ENCODE measurements at places on chromosomes 7 and 10.

DNA sequence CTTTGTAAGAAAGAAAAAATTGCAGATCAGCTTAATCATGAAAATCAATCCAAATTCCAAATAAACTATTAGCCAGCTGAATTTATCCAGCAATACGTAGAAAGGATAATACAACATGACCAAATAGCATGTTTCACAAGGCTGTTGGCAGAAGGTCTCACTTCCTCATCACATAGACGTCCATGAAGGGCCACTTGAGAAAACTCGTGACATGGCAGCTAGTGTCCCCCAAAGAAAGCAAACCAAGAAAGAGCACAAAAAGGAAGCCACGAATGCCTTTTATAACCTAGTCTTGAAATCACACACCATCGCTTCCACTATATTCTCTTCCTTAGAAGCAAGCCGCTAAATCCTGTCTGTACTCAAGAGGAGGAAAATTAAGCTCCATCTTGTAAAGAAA, 105.6 kb upstream of the NRBF2 start:
- DNase-seq = no peak

DNA sequence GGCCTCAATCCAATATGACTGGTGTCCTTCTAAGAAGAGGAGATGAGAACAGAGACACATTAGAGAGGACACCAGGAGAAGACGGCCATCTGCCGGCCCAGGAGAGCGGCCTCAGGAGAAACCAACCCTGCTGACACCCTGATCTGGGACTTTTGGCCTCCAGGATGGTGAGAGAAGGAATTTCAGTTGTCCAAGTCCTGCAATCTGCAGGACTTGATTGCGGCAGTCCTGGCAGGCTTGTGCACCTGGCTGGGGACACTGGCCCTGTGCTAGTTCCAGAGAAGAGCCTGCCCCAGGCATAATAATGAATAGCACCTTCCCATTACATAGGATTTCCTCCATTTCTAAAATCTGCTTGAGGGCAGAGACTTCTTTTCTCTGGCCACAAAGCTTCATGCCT, 409.9 kb upstream of the SHH start:
- no peak for DNase-seq

DNA sequence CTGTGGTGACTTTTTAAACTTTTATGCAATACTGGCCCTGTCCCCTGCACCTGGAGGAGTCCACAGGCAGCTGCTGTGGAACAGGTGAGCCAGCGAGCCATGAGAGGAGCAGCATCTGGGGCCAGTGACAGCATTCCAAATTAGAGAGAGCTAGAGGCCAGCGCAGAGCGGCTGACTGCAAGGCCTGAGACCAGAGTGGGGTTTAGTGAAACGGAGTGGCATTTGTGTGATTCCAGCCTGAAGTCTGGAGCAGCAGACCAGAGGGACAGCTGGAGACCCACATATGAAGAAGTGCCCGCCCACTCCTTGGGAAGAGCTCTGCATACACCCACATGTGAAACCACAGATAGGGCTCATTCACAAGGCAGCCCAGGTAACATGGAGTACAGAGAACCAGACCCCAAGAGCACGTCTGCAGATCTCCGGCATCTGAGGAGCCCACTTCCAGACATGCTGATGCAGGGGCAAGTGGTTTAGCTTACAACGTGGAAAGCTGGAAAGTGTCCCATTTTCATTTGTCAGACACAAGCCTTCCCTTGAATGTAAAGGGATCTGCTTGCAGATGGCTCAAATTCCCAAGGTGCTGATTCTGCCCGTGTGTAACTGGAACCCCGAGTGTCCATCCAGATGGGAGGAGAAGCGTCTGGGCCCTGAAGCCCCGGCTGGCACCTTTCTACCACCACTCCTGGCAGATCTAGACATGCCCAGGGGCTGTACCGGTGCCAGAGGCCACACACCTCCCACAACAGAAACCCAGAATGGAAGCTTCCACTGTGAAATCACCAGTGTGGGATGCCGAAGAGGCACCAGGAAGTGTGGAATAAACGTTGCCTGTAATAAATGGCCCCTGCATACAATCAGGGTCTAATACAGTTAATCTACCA, 256.0 kb upstream of the TCERG1L start:
- no peak for DNase-seq

DNA sequence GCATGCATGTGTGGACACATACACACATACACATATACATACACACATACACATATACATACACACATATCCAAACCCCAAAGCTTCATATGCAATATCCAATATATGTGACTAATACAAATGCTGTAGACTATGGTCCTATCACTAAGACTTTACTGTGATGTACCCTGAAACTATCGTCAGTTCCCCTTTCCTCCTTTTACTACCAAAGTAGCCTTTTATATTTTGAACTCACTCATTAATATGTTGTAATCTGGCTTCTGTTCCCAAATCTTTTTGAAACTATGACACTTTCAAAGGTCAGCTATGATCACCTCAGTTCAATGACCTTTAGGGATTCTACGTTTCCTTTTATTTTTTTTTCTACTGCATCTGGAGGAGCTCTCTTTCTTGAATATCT, 64.8 kb upstream of the TFEC start:
- DNase-seq = no peak

DNA sequence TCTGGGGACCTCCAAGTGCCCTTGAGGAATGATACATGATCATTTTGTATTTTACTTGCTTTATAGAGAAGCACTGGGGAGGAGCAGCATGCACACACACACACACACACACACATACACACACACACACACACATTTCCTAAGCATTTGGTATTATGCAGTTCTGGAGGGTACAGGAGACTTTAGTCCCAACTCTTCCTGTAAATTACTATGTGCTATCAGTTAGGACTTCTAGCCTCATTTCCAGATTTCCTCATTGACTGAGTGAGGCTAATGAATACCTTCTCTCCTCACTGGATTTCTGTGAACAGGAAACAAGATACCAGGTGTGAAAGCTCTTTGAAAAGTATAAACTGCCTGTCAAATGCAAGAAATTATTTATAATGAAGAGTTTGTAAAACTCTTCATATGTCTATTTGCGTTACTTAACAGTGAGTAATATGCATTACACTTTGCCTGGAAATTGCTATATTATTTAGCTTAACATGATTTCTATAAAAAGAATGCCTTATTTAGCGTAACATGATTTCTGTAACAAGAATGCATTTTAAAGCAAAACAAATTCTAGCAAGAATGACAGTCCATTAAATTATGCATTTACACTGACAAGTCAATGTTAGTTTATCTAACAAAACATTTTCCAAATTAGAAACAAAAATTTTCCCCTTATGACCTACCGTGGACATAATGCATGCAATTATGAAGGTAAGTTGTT, 34.2 kb downstream of the ACTA2 start:
- DNase-seq = no peak

DNA sequence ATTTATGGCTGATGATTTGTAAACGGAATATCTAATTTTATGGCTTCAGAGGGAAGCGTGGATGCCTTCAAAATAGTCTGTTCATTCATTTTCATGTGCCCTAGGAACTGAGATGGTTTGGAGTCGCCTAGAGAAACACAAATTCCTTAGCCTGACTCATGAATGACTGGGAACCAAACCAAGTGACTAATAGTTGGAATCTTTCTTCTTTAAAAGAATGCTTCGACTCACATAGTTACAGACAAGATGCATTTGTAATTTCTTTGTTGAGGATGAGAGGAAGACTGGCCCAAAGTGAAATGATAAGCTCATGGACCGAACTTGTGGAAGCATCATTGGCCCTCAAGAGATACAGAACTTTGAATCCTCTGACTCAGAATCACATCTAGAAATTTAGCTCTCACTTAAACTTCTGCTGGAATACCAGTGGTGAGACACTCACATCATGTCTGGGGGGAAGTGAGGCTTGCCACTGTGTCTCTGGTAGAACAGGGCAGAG, 1107.2 kb downstream of the NRG3 start:
- DNase-seq = peak; percentile 44

- no peak for DNase-seq
Observed at GRCh38 chr7:80362010-80362618, 149.8 kb downstream of the GNAT3 start.

GRCh38 chr7:157016352-157017041, 6.0 kb upstream of the MNX1 start:
- no peak for DNase-seq

DNA sequence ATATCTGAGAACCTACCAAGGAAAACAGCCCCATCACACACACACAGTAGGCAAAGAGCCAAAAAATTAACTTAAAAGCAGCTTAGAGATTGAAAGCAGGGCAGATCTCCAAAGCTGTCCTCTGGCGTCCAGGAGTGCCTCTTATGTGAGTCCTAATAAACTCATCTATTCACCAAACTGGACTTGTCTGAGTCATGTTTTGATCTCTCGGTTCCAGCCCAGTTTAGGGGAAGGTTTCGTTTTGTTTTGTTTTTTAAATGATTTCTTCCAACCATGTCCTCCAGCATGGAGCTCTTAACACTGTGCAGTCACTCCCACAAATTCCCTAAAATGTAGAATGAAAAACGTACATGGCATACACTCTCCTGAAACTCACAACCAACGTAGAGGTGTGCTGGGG, 6.7 kb upstream of the PRSS37 start:
- DNase-seq = no peak

DNA sequence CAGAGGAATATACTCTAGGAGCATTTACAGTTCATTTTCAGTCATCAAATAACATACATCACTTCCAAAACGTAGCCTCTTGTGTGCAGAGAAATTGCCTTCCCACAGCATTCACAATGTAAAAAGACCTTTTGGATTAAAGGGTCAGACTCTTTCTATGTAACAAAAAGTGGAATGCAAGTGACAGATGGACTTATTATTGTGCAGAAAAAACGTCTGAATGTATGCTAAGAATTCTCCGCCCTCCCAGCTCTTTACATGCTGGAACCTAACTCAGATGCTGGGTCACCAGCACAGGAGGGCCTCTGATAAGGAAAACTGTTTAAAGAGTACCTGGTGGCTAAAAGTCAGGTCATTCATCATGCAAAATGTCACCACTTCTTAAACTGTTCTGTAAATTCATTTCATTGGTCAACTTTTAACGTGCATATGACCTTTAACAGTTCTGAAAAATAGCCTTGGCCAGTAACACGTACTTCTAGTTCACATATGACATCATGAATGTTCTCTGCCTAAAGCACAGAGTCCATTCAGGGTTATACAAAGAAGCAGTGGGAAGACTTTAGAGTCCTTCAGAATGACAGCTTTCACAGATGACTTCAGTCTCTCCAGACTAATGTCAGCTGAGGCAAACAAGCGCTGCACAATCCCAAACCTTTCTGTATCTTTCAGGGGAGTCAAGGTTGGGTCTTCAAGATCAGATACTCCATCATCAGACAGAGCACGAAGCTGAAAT, 58.6 kb downstream of the GSDME start:
- no peak for DNase-seq

DNA sequence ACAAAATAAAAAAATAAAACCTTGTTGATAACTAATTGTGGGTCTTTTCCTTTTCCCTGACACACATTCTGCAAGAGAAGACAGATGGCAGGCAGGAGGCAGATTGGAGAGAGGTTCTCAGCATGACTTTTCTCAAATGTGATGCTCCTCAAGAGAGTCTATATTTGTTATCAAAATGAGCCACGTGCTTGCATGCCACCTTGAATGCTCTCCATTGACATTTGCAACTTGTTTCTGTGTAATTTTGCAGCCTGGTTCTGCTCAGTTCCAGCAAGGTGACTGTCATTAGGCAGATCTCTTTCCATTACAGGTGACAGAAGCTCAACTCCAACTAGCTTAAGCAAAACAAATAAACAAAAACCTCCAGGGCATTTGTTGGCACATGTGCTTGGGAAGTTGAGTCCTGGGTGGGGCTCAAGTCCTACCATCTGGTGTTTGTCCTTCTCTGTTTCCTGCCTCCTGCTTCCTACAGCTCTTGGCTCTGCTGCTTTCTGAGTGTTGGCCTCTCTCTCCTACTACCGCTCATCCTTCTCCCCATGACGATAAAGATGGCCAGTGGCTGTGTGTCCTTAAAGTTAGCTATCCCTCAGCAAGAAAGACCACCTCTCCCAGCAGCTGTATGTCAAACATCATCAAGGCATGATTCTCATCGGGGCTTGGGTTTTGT, 56.7 kb downstream of the GRK5 start:
- no peak for DNase-seq

- DNase-seq = no peak
Observed at GRCh38 chr7:90948085-90948484, 316.1 kb upstream of the FZD1 start.

Data from T1000 (cell line).